ACHN (cell line): ENCODE measurements at places on chromosomes 7 and 10.

GRCh38 chr10:124732931-124733570 lies 11.1 kb downstream of the FAM53B start:
- DNase-seq, result peak; percentile 61

- DNase-seq, result peak; percentile 12
These were observed 74.3 kb upstream of the MKX start for GRCh38 chr10:27819781-27820531.

DNA sequence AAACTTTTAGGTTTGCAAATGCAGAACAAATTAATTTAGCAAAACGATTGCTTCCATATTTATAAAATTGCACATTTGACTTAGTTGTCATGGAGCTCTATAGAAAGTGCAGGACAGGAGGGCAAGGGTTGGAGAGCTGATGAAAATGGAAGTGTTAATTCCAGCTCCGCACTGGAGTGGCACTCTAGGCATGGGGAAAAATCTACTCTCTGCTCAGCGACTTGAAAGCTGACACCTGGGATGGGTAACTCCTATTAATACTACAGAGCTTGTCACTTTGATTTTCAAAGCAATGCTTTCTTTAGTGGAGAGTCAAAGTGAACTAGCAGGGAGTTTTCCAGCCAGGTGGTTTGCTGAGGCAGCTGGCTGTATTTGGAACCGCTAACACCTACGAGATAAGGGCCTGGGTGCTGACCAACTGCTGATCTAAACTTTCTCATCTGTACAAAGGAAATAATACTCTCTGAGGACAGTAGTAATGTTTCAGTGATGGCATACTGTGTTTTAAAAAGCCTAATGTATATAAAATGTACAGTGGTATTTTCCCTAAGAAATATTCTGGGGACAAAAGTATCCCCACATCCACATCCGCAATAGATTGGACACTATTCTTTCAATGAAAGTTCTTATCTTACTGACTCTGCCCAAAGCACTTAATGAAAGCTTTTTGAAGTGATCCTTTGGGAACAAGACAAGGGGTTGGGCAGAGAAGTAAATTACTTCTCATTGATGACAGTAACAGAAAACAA lies 444.3 kb downstream of the GPAM start:
- DNase-seq, result no peak

- no peak for DNase-seq
These were observed 396.2 kb downstream of the LRMDA start for GRCh38 chr10:75827587-75828021.

DNA sequence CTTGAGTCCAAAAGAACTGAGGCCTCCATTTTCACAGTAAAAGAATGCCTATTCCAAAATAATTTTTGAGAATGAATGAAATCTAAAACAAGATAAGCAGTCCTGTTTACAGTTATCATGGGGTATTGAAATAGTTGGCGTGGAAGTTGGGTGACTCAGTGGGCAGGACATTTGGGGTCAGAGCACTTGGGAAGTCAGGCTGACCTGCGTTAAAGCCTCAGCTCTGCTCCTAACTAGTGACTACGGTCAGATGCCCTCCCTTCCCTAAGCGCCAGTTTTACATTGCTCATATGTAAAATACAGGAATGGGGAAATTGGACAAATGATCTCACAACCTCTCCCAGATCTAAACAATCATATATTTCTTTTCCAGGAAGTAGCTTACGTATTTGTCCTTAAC lies 2.3 kb upstream of the PAPSS2 start:
- DNase-seq, result peak; percentile 68

DNA sequence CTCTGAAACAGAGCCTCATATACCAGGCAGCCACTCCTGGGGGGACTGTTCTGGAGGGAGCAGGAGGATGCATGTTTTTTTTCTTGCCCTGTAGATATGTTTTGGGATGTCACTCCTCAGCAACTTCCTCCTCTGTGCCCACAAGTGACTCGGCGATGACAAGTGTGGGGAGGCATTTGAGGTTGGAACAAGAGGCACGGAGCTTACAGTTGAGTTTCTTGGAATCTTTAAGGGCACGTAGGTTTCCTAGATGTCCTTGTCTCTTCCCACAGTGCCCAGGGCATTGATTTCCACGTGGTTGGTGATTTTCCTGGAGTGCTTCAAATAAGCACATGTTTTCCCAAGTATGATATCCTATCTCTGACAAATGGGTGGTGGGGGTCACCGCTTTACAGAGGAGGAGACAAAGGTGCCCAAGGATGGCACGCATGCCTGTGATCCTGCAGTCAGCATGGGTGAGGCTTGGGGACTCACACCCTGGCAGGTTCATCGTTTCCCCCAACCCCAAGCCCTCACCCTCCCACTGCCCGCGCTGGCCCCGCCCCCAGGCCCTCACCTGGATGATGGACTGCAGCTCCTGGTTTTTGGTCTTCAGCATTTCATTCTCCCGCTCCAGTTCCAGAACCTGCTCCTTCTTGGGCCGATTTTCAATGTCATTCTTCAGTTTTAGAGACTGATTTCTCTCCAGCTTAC lies 95.2 kb upstream of the GNA12 start:
- peak; percentile 29 for DNase-seq

GRCh38 chr10:100810835-100811116 lies 65.4 kb downstream of the PAX2 start:
- DNase-seq, result no peak

- no peak for DNase-seq
These were observed 9.5 kb upstream of the SEM1 start for GRCh38 chr7:96719164-96719563.

GRCh38 chr10:70323138-70323696 lies 39.4 kb upstream of the NPFFR1 start:
- DNase-seq, result no peak

DNA sequence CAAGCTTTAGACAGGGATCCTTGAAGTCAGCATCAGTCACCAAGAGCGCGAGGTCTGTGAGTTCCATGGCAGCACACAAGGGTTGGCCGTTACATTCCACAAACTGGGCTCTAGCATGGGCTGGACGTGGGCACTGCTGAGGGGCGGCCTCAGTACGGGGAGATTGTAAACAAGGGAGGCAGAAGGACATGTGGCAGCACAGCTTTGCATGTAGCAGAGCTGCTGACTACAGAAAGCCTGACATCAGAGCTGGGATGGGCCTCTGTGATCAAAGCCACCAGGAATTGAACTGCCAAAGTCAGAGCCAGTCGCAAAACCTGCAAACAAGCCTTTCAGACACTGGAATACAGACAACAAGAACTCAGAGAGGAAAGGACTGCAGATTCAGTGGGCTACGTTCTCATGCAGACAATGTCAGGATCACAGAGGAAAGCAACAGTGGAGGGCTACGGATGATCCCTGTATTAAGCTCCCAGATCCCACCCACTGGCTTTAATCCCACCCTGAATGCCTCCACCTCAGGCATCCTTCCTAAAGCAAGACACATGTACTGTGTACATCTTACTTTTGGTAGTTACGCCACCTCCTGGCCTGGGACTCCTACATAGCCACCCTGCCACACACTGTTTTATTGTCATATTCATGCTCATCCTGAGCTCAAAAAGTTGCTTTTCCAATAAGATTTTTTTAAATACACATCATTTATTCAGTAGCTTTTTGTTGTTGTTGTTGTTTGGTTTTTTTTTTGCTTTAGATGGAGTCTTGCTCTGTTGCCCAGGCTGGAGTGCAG lies 291.1 kb upstream of the IMMP2L start:
- peak; percentile 10 for DNase-seq

- DNase-seq, result no peak
These were observed 182.5 kb downstream of the LRMDA start for GRCh38 chr10:75613685-75614504.

DNA sequence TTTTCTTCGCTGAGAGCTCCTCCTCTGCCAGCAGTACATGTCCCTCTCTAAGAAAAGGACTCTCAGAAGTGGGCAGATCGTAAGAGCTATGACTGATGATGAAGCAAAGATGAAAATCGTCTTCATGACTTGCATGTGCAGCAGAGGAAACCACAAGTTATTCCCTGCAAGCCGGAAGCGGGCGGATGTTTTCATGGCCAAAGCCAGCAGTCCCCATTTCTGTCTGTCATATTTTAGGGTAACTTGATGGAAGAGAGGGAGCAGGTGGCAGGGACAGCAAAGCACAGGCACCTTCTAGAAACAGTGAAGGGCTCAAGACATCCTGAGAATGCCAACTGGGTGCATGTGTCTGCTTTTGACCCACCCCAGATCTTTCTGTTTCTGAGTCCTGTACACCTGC lies 19.9 kb downstream of the KLF6 start:
- DNase-seq, result no peak

DNA sequence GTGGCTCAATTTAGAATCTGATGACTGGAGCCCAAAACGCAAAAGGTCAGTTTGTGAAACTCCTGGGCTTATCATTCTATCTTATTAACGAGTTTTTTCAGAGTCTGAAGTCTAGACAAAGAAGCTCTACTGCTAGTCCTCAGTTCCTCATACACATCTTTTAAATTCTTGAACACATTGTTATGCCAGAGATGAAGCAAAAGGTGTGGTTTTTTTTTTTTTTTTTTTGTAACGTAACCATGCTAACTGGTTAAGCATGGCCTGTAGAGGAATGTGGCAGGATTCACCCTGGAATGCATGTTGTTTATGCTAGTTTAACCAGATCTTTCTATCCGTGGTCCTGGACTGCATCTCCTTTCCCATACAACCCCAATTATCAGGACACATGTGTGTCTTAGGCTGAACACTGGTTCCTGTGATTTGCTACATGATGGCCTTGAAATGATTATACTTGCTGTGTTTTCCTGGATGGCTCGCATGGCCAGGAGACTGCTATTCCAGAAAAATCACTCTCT lies 79.3 kb upstream of the MDFIC start:
- no peak for DNase-seq

DNA sequence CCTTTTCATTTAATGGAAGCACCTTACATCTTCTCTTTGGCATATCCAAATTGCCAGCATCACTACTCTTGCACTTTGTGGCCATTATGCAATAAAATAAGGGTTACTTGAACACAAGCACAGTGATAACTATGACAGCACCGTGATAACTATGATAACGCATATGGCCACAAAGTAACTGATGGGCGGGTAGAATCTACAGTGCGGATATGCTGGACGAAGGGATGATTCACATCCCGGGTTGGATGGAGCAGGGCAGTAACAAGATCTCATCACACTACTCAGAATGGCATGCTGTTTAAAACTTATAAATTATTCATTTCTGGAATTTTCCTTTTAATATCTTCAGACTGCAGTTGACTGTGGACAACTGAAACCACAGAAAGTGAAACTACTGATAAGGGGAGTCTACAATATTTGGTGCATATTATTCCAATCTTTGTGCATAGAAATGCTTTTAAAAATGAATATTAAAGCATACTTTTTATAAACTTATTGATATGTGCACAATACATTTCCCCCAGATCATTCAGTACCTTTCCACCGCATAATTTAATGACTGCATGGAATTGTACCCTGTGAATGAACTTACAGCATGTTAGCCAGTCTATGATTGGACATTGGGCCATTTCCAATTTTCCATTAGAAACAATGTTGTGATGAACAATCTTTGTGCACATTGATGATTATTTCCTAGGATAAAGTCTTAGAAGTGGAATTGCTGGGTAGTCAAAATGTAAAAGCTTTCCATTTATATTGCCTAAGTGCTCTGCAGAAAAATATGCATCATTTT lies 136.4 kb downstream of the WNT2 start:
- peak; percentile 51 for DNase-seq

DNA sequence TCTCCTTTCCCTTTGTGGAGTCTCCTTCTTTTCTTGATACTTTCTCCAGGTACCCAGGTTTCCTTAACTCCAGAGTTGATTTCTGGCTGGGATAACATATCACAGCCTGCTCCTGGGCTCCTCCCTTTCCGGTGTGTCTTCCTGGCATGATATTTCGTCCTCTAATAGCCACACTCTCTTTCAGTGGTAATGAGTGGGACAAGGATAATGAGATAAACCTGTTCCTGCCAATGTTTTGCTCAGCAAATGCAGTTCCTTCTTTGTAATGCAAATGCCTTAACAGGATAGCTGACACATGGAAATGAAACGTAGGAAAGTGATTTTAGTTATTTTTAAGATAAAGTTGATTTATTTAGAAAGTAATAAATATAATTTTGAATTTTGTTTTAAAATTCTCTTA lies 168.6 kb downstream of the NRP1 start:
- DNase-seq, result no peak

DNA sequence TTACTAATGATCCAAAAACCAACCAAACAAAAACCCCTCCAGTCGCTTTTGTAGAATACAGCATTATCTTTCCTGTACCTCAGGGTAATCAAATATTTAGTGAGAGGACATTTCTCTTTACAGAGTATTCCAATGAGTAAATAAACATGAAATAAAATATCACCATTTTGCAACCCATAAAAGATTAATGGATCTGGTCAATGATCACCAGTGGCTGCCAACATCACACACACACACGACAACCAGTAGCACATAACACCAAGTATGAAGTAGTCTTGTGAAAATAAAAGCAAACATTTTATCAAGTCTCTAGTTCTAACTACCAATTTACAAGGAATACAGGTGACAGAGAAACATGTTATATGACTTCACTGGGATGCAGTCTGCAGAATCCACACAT lies 188.6 kb upstream of the IMMP2L start:
- no peak for DNase-seq

GRCh38 chr10:98450618-98451017 lies 3.9 kb upstream of the HPS1 start:
- DNase-seq, result no peak

DNA sequence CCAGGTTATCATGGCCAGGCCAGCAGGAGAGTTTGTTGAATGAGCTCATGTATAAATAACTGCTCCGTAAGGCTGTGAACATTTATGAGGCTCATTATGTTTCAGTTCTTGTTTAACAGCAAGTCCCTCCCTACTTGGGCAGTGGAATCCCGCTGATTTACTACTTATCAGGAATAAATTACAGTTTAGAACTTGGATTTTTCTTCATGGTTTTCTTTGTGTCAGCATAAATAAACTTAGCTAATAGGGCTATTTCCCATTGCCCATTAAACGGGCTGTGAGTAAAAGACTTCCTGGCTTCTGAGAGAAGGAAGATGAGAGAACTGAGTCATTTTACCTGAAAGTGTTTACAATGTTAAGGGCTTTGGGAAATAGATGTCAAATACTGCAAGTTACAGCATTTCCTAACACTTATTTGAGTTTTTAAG lies 701.6 kb upstream of the ANKRD30A start:
- no peak for DNase-seq

- DNase-seq, result peak; percentile 72
These were observed 43.4 kb downstream of the GLRX3 start for GRCh38 chr10:130179640-130180039.
